ENCODE measurements at places on chromosomes 7 and 10. TPM values are rescaled to one million over a fixed set of nuclear protein-coding genes. Genes with fewer than 3 reads are reported as not detected.

GIMAP2 gene
- total RNA-seq: 6.1 TPM

PRSS37 gene
- total RNA-seq: not detected

ADCY1 gene
- 0.43 TPM for total RNA-seq

WNT16 gene
- total RNA-seq: under 0.01 TPM

CTAGE4 gene
- total RNA-seq: 1.0 TPM

CALML3 gene
- not detected for total RNA-seq

LRIT1 gene
- not detected for total RNA-seq

GTPBP10 gene
- 34.8 TPM for total RNA-seq

SOSTDC1 gene
- total RNA-seq: not detected

FXYD4 gene
- total RNA-seq: not detected

ACSM6 gene
- not detected for total RNA-seq

CDC14C gene
- 0.22 TPM for total RNA-seq

MLXIPL gene
- total RNA-seq: not detected

CTNNA3 gene
- total RNA-seq: not detected

PRKG1 gene
- total RNA-seq: 16.5 TPM

CYP2E1 gene
- 1.6 TPM for total RNA-seq

NXPH1 gene
- not detected for total RNA-seq

ANKRD61 gene
- not detected for total RNA-seq

LIPK gene
- not detected for total RNA-seq

CC2D2B gene
- total RNA-seq: 0.13 TPM

AKR1C4 gene
- not detected for total RNA-seq

DENND2A gene
- 0.78 TPM for total RNA-seq

IGF2BP3 gene
- total RNA-seq: 0.26 TPM

ADAM22 gene
- 1.0 TPM for total RNA-seq

GHRHR gene
- total RNA-seq: not detected

ITGB8 gene
- 41.0 TPM for total RNA-seq

ACTL6B gene
- total RNA-seq: not detected

SPDYE5 gene
- total RNA-seq: 0.13 TPM

CYP3A4 gene
- total RNA-seq: not detected

SYT15 gene
- 0.26 TPM for total RNA-seq

NHLRC2 gene
- total RNA-seq: 22.4 TPM

SPAM1 gene
- total RNA-seq: not detected

SPACDR gene
- 0.26 TPM for total RNA-seq

TMEM130 gene
- total RNA-seq: 0.54 TPM
